ENCODE measurements at places on chromosomes 3 and 15. TPM values are rescaled to one million over a fixed set of nuclear protein-coding genes. Genes with fewer than 3 reads are reported as not detected.
A peak's percentile ranks its signal among the peaks of the same experiment; 100 is the strongest.

DNA sequence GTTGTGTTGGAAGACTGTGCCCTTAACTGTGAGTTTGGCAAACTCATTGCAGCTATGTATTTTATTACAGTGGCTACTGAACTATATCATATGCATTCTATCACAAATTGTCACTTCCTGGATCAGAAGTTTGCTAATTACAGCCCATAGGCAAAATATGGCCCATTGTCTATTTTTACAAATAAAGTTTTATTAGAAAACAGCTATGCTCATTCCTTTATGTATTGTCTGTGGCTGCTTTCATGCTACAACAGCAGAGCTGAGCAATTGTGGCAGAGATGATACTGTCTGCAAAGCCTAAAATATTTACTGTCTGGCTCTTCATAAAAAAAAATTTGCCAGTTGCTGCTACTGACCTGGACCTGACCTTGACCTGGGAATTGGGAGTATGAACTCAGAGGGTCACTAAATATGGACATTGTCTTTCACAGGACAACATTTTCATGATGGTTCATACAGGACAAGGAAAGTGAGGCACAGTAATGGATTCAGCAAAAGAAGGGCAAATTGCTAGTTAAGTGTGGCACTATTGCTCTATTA lies 316.9 kb downstream of the ZNF621 start:
- no peak for DNase-seq
- H3K27ac ChIP-seq, result no peak overlapping the region
- no peaks in the 10 kb centered on the region for H3K36me3 ChIP-seq
- H3K4me1 ChIP-seq, result no peaks in the 10 kb centered on the region
- no peaks in the 10 kb centered on the region for H3K27me3 ChIP-seq
- H3K4me3 ChIP-seq, result no peak overlapping the region

- no peak for DNase-seq
- no peaks in the 10 kb centered on the region for H3K27me3 ChIP-seq
- H3K36me3 ChIP-seq, result no peaks in the 10 kb centered on the region
- peaks cover 23% of the 10 kb centered on the region for H3K4me1 ChIP-seq
- H3K27ac ChIP-seq, result no peak overlapping the region
Observed at GRCh38 chr3:160373655-160374054, 25.4 kb downstream of the IFT80 start.

GRCh38 chr3:80688814-80689213 lies 921.0 kb upstream of the ROBO1 start:
- H3K36me3 ChIP-seq, result no peaks in the 10 kb centered on the region
- H3K4me1 ChIP-seq, result no peaks in the 10 kb centered on the region
- no peak overlapping the region for H3K27ac ChIP-seq
- no peaks in the 10 kb centered on the region for H3K27me3 ChIP-seq

GRCh38 chr15:83866692-83867091 lies 212.8 kb downstream of the ADAMTSL3 start:
- no peak overlapping the region for H3K4me3 ChIP-seq
- no peaks in the 10 kb centered on the region for H3K36me3 ChIP-seq
- no peak for DNase-seq

DNA sequence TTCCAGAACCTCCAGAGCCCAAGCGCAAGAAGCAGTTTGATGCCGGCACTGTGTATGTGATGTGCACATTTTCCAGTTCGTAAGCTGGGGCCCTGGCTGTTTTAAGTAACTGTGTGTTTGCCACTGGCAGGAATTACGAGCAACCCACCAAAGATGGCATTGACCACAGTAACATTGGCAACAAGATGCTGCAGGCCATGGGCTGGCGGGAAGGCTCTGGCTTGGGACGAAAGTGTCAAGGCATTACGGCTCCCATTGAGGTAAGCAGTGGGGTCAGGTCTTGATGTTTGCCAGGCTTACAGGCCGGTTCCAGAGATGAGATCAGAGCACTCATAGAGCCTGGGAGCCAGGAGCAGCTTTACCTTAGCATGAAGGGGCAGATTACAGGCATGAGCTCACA lies 28.4 kb downstream of the RBM5 start:
- H3K27ac ChIP-seq, result no peak overlapping the region
- H3K36me3 ChIP-seq, result peaks cover 84% of the 10 kb centered on the region
- H3K4me1 ChIP-seq, result peaks cover 1% of the 10 kb centered on the region
- no peak for DNase-seq

DNA sequence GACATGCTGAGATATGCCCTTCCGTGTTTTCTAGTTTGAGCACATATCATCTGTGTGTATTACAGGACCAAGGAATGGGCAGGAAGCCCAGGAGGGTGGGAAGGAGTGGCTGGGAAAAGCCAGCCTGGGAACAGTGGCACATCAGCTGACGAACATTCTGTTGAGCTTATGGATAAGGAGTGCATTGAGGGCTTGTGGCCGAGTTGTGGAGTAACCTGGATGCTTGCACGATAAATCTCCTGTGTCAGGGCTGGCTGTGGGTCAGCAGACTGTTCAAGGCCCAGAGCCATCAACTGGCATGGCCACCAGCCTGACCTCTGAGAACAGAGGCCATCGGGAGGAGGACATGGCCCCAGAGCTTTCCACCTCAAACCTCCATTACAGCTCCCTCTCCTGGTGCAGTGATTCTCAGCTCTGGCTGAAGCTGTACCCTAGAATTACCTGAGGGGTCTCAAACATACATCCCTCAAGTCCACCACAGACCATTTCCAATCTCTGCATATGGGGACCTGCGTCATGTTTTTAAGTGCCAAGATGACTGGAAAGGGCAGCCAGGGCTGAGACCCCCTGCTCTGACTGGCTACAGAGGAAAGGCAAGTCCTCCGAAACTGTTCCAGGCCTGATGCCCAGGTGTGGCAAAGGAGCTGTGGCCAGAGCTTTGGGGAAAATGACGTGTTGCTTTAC lies 4.8 kb upstream of the VILL start:
- H3K4me3 ChIP-seq, result no peak overlapping the region
- DNase-seq, result no peak
- H3K27ac ChIP-seq, result peak overlapping the region; percentile 11
- peaks cover 30% of the 10 kb centered on the region for H3K36me3 ChIP-seq

DNA sequence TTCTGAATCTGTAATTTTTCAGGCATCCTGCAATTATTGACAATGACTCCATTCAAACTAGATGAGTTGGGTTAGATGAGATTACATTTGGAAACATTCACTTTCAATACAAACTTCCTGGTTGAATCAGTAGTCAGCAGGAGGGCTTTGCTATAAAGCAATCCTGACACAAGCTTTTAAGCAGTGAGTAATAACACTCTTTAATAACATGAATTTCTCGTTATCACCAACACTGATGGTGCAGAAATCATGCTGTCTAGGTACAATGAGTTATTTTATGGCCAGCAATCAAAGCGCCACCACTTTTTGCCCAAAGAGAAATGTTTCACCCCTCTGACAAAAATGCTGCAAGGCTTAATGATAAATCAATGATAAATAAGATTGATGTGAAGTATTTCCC lies 474.8 kb upstream of the CNTN4 start:
- DNase-seq, result no peak
- no peaks in the 10 kb centered on the region for H3K4me1 ChIP-seq
- H3K27me3 ChIP-seq, result no peaks in the 10 kb centered on the region
- H3K4me3 ChIP-seq, result no peak overlapping the region
- H3K36me3 ChIP-seq, result no peaks in the 10 kb centered on the region
- no peak overlapping the region for H3K27ac ChIP-seq

DNA sequence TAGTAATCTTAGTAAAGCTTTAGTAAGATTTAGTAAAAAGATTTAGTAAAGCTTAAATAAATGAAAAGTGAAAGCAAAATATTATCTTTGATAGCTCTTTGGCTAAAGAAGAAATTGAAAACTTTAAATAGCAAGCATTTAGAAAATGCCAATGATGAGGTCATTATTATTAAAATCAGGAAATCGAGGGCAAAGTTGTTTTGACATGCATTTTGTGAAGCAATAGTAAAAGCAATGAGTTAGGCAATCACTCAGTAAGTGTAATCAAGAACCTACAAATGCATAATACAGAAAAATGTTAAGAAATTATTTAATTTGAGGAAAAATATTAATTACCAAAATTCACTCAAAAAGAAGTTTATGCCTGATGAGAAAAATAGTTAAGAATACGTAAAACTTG lies 280.3 kb upstream of the MME start:
- no peak overlapping the region for H3K27ac ChIP-seq
- H3K4me1 ChIP-seq, result no peaks in the 10 kb centered on the region
- H3K4me3 ChIP-seq, result no peak overlapping the region

DNA sequence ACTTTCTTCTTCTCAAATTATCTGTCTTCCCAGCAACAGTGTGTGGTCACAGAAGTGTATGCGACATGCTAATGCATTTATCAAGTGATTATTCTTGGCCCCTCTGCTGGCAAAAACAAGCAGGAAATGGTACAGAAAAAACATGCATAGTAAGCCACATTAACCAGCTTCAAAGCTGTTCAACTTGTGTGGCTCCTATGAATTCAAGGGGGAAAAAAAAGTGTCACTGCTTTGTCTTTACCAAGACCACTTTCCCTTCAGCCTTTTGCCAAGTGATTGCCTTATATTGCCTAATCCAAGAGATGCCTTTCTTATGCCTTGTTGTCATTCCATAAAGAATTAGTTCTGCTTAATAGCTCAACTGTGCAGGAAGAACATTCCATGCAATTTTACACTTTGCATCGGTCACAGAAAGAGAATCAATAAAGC lies 39.1 kb downstream of the PRTG start:
- H3K27me3 ChIP-seq, result no peaks in the 10 kb centered on the region
- DNase-seq, result no peak
- H3K36me3 ChIP-seq, result no peaks in the 10 kb centered on the region
- peaks cover 34% of the 10 kb centered on the region for H3K4me1 ChIP-seq

GRCh38 chr3:168878655-168879054 lies 782.9 kb upstream of the GOLIM4 start:
- DNase-seq, result no peak
- H3K4me3 ChIP-seq, result no peak overlapping the region
- peaks cover 7% of the 10 kb centered on the region for H3K36me3 ChIP-seq
- peaks cover 71% of the 10 kb centered on the region for H3K4me1 ChIP-seq
- no peaks in the 10 kb centered on the region for H3K27me3 ChIP-seq
- H3K27ac ChIP-seq, result no peak overlapping the region

DNA sequence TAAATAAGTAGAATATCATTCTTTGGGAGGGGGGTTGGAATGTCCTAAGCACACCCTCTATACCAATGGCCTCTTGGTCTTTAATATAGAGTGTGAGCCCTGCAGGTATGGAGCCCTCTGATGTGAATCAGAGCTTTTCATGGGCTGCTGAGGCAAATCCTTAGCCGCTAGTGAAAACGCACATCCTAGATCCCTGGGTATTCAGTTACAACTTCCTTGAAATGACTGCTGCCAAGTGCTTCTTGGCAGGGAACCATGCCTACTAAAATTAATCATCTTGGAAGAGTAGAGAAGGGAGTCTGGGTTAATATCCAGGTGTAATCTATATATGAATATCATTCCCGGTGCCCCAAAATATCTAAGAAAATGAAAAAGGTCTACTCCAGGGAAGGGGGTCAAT lies 109.1 kb downstream of the POLQ start:
- H3K27me3 ChIP-seq, result no peaks in the 10 kb centered on the region
- H3K27ac ChIP-seq, result no peak overlapping the region
- no peaks in the 10 kb centered on the region for H3K4me1 ChIP-seq
- no peaks in the 10 kb centered on the region for H3K36me3 ChIP-seq

DNA sequence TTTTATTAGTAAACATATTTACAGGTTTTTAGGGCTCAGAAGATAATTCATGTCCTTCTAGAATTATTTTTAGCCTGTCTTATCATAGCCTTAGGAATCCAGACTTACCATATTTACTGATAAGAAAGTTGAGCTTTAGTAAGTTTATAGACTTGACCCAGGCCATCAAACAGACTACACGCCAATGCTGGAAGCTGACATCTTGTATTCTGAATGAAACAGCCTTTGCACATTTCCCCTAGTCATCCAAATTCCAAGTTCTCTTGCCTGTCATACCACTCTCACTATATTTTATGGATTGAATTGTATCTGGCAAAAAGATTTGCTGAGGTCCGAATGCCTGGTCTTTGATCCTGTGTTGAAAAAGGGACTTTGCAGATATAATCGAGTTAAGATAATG lies 58.6 kb downstream of the DRD3 start:
- DNase-seq, result no peak
- no peaks in the 10 kb centered on the region for H3K36me3 ChIP-seq
- no peak overlapping the region for H3K27ac ChIP-seq
- no peak overlapping the region for H3K4me3 ChIP-seq

- H3K4me3 ChIP-seq, result no peak overlapping the region
- no peaks in the 10 kb centered on the region for H3K27me3 ChIP-seq
- no peaks in the 10 kb centered on the region for H3K4me1 ChIP-seq
- no peaks in the 10 kb centered on the region for H3K36me3 ChIP-seq
- H3K27ac ChIP-seq, result no peak overlapping the region
Observed at GRCh38 chr3:79954756-79955155, 187.0 kb upstream of the ROBO1 start.

- H3K27ac ChIP-seq, result no peak overlapping the region
- H3K4me3 ChIP-seq, result no peak overlapping the region
- H3K36me3 ChIP-seq, result no peaks in the 10 kb centered on the region
- H3K4me1 ChIP-seq, result peaks cover 23% of the 10 kb centered on the region
- H3K27me3 ChIP-seq, result peaks cover 18% of the 10 kb centered on the region
Observed at GRCh38 chr3:45198264-45199260, 27.5 kb downstream of the TMEM158 start.

GRIP2 gene
- total RNA-seq, result not detected

MNS1 gene
- 25.5 TPM for total RNA-seq
